ENCODE measurements at places on chromosomes 1 and 21.

DNA sequence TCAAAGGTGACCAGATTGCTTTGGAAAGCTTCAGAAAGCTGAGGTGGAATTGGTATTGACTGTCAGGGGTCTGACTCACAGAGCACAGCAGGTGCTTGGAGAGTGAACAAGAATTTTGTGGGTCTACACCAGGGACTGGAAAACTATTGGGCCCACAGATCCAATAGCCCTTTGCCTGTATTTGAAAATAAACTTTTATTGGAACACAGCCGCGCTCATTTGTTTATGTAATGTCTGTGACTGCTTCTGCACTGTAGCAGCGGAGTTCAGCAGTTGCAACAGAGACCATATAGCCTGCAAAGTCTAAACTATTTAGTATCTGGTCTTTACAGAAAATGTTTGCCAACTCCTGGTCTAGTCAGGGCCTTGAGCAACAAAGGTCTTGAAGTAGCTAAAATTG is 315.6 kb downstream of the NFIA start:
- DNase-seq, result no peak

- no peak for DNase-seq
Measured at GRCh38 chr1:178143730-178144690, 50.1 kb downstream of the RASAL2 start.

DNA sequence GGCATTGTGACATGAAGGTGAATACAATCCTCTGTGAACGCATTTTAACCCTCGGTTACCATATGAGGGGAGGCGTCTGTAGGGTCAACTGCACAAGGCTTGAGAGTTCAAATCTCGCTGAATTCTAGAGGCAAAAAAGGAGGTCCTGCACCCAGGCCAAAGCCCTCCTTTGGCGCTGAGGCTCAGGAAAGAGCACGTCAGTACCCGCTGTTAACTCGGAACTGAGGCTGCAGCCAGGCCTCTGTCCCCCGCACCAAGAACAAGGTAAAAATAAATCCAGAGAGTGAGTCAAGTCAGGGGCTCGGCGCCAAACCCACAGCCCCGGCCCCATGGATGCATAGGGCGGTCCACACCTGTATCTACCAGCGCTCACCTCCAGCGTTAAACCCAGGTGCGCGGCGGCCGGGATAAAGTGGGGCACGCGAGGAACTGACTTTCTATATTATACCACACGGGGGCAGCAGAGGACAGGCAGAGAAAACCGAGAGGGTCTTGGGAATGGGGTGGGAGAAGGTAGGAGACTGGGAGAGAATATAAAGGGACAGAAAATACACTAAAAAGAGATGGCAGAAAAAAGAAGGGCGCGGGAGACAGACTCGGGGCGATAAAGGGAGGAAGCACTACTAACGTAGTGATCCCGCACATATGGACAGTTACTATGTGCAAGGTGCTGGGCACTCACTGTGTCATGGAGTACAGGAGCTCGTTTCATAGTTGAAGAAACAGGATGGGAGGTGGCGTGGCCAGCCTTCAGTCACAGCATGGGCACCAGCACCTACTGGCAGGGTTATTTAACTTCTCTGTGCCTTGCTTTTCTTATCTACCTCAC is 54.9 kb downstream of the DMRTA2 start:
- peak; percentile 50 for DNase-seq

DNA sequence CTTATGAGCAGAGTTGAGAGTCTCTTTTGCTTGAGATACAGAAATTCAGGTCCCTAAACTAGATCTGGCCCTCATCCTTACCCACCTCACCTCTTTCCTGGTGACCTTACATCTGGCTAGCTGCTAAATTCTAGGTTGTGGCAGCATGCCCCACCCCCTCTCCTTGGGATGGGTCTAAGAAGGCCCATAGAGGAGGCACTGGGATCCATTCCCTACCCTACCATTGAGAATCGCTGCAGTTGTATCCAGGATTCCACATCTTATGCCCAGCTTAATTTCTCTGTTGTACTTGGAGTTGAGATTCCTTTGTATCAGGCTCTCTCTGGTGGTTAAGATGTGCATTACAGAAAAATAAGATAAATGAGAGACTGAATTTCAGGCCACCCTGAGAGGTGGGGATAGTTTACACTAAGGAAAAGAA is 9.5 kb upstream of the TMEM39B start:
- DNase-seq, result no peak

- DNase-seq, result no peak
Measured at GRCh38 chr1:35047188-35047858, 15.6 kb upstream of the ZMYM6 start.

DNA sequence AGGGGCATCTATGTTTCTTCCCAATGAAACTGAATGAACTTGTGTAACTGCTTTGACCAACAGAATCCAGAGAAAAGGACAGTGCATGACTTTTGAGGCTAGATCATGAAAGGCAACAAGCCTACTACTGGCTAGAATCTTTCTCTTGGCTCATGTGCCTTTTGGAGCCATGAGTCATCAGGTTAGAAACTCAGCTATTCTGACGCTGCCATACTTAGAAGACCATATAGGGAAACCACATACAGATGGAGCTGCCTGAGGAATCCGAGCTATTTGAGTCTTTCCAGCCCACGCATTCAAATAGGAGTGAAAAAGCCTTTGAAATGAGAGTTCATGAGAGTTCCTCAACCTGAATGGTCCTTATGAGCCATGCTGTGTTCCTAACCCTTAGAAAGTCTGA is 738.5 kb upstream of the CHRM3 start:
- no peak for DNase-seq

DNA sequence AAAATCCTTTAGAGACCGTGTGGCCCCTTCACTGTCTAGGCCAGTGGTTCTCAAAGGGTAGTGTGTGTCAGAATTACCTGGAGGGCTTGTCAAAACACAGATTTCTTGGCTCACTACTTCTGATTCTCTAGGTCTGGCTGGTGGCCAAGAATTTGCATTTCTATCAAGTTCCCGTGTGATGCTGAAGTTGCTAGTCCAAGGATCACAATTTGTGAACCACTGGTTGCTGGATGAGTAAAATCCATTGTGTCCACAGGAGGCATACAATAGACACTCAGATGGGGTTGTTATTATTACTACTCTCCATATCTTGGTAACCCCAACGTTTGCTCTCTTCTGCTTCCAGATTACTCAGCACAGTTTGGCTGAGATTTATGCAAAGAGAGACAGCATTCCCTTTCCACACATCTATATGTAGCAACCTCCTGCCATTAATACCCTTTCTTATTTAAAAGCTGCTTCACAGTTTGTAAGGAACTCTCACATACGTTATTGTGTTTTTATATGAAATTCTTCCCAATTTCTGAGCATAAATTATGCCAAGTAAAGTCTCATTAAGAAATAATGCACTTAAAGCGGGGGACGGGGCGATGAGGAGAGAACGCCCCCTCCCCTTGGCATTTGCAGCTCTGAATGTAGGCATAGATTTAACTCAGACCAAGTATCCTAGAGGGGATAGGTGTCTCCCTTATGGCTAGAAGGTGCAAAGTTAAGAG is 720 bp upstream of the TMCC2 start:
- DNase-seq, result no peak

DNA sequence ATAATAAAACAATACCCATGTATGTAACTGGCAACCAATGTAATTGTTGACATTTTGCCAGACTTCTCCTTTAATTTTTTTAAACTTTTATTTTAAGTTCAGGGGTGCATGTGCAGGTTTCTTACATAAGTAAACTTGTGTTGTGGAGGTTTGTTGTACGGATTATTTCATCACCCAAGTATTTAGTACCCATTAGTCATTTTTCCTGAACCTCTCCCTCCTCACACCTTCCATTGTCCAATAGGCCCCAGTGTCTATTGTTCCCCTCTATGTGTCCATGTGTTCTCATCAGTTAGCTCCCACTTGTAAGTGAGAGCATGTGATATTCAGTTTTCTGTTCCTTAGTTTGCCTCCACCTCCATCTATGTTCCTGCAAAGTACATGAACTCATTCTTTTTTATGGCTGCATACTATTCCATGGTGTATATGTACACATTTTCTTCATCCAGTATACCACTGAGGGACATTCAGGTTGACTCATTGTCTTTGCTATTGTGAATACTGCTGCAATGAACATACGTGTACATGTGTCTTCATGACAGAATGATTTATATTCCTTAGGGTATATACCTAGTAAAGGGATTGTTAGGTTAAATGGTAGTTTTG is 6.7 kb downstream of the DEPDC1 start:
- no peak for DNase-seq

- peak; percentile 12 for DNase-seq
Measured at GRCh38 chr21:42557420-42557819, 43.8 kb downstream of the SLC37A1 start.

GRCh38 chr1:220336391-220337031 is 64.3 kb upstream of the RAB3GAP2 start:
- no peak for DNase-seq

GRCh38 chr1:104706631-104707147 is 957.0 kb downstream of the AMY1C start:
- no peak for DNase-seq

DNA sequence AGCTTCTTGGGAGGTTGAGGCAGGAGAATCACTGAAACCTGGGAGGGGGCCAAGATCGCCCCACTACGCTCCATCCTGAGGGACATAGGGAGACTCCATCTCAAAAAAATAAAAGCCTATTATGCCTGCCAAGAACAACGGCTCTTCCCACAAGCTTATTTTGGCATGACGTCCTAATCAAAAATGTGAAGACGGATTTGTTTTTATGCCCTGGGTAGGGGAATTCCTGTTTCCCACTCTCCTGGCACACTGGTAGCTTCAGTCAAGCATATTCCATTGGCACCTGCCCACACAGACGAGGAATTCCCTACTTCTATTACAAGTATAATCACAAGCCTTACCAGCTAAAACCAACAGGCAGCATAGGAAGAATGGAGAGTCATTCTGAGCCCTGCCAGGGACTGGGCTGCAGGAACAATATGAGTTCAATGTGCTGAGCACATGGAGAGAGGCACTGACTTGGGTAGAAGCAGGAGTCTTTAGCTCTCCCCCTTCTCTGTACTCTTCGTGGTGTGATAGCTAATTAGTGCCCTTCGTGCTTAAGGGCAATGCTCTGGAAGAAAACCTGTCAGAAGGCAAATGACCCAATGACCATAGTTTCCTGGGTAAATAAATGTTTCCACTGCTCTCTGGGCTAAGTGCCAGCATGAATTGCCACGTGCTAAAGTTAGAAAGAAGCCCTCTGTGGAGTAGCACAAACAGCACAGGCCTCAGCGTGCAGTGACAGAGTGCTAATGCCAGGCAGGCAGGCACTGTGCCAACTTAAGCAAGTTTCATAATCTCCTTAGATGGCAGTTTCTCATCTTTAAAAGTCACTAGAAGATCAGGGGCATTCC is 16.8 kb downstream of the TNFSF4 start:
- no peak for DNase-seq

- DNase-seq, result no peak
Measured at GRCh38 chr1:84971957-84972356, 25.0 kb downstream of the MCOLN2 start.

GRCh38 chr1:164660412-164660772 is 101.4 kb downstream of the PBX1 start:
- no peak for DNase-seq

- DNase-seq, result no peak
Measured at GRCh38 chr1:178367151-178367550, 129.6 kb downstream of the CLEC20A start.

- DNase-seq, result no peak
Measured at GRCh38 chr1:228798548-228798947, 63.3 kb downstream of the RHOU start.

GRCh38 chr21:37088186-37088735 is 15.2 kb downstream of the TTC3 start:
- no peak for DNase-seq

- DNase-seq, result no peak
Measured at GRCh38 chr21:37842163-37842919, 73.9 kb downstream of the KCNJ6 start.

DNA sequence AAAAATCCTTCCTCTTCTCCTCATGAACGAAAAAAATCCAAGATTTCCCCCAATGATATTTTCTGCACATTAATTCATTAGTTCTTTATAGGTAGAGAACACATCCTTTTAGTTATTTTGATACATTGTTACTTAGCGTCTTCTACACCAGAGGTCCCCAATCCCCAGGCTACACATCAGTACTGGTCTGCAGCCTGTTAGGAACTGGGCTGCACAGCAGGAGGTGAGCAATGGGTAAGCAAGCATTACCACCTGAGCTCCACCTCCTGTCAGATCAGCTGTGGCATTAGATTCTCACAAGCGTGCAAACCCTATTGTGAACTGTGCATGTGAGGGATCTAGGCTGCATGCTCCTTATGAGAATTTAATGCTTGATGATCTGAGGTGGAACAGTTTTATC is 13.0 kb downstream of the EXTL2 start:
- DNase-seq, result no peak

- peak; percentile 86 for DNase-seq
Measured at GRCh38 chr1:166838766-166839599, at the start of gene POGK. Gene POGK (plus strand): TSS chr1:166839475. CDS start chr1:166840957, 1,482 bp downstream.

DNA sequence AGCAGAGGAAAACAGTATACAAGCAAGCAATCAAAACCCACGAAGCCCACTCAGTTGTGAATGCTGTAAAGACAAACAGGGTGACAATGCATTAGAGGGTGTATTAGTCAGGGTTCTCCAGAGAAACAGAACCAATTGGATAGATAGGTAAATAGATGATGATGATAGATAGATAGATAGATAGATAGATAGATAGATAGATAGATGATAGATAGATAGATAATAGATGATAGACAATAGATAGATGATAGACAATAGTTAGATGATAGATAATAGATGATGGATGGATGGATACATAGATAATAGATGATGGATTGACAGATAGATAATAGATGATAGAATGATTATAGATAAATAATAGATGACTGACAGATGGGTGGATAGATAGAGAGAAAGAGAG is 48.3 kb downstream of the LRRC38 start:
- no peak for DNase-seq

- DNase-seq, result no peak
Measured at GRCh38 chr1:15448877-15449462, 7.6 kb upstream of the CELA2A start.

- peak; percentile 25 for DNase-seq
Measured at GRCh38 chr1:109806733-109807400, 43.1 kb upstream of the EPS8L3 start.

GRCh38 chr1:198893141-198893540 is 254.3 kb downstream of the PTPRC start:
- DNase-seq, result no peak

DNA sequence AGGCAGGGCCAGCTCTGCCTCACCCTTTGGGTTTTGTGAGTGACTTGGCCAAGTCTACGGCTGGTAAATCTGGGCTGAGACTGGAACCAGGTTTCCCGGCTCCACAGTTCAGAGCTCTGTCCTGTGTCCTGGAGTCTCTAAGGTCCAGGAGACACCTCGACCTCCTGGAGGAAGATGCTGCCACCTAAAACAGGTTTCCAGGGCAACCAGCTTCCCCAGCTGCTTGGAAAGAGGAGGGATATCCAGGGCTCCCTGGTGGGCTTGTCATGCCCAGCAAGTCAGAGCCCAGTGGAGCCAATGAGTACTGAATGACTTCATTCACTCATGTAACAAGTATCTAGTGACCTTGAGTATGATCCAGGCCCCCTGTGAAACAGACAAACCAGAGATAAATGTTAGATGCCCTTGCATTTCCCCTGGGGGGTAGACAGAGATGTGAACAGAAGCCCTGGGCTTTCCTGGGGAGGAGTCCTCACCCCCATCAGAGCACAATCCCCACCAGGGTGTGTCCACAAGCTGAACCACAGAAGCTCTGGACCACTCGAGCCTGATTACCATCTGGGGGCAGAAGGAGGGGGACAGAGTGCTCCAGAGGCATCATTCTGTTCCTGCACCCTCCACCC is 181.2 kb upstream of the RAB4A start:
- no peak for DNase-seq

GRCh38 chr1:205604059-205604458 is 27.8 kb downstream of the ELK4 start:
- DNase-seq, result no peak

All from activated naive CD8-positive, alpha-beta T cell treated with anti-CD3 and anti-CD28 coated beads, Interleukin-2, amount 10 ng/mL, durations not matched to agents 7 days and 5 days (primary cell).